ENCODE measurements at places on chromosomes 7 and 10. TPM values are rescaled to one million over a fixed set of nuclear protein-coding genes. Genes with fewer than 3 reads are reported as not detected.

CCDC172 gene
- not detected for total RNA-seq

GNGT1 gene
- not detected for total RNA-seq

BHLHA15 gene
- total RNA-seq, result not detected

NME8 gene
- not detected for total RNA-seq

CALML5 gene
- not detected for total RNA-seq
